ENCODE measurements at places on chromosomes 6 and 20.

DNA sequence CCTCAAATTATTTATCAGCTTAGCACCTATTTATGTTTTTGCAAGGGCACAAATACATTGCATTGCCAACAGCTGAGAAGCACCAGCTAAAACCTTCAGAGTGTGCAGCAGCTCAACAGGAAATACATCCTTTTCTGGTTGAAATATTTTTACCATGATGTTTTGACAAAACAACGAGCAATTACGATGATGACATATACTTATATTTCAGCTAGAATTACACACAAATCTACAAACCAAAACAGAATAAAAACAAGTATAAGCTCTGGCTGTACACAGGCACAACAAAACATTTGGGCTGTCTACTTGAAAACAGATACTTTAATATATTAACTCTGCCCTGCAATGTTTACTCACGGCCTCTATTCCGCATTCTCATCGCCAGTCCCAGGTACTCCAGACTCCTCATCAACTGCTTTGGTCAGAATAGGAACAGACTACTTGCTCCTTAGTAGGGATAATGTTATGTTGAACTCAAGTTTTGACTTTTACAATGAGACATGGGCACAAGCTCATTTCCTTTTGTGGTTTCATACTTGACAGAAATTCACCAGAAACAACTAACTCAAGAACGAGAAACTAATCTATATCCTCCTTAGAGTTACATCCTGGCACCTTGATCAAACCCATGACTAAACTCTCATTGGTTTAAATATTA, 377.6 kb downstream of the ESR1 start:
- no peak for DNase-seq

GRCh38 chr6:31529329-31530150, 778 bp downstream of the MCCD1 start:
- no peak for DNase-seq

DNA sequence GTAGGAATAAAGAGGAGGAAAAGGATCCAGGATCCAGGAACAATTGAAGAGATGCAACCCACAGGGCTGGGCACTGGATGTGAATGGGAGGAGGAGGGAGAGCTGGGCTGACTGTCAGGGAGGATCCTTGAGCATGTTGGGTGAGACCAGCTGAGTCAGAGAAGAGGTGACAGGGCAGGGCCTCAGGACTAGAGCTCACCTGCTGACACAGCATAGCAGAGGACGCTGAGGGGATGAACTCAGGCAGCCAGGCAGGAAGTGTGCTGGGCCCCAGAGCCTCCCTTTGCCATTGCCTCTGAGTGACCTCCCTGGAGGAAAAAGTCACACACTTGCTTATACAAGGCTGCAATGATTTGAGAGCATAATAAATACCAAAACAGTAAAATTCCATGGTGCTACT, 72.3 kb downstream of the ZNF133 start:
- no peak for DNase-seq

- DNase-seq = peak; percentile 11
Measured at GRCh38 chr6:107603006-107603370, 113.1 kb downstream of the SOBP start.
